Right ventricle myocardium inferior (tissue), 1 donor: ENCODE measurements at places on chromosomes 4 and X. TPM values are rescaled to one million over a fixed set of nuclear protein-coding genes. Genes with fewer than 3 reads are reported as not detected.

GRCh38 chr4:116150152-116150551 lies 935.2 kb downstream of the TRAM1L1 start:
- no peak for DNase-seq

Gene CTSO
- total RNA-seq = 7.4 TPM

DNA sequence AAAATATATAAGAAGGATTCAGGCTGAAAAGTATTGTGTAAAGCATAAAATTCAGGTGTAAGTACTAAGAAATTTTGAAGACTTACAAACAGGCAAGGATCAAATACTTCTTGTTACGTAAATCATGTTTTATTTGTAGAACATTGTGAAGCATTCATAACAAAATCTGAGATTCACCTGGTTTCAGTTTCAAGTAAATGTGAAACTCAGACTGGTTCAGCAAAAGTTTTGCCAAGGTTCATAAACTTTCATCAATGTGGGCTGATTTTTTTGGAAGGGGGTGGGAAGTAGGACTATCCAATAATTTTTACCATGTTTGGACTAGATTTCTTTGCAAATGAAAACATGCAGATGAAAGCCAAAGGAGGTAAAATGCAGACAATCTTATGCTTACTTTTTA lies 527.7 kb downstream of the ANKRD50 start:
- no peak for DNase-seq

Gene UCHL1
- total RNA-seq = 7.9 TPM

DNA sequence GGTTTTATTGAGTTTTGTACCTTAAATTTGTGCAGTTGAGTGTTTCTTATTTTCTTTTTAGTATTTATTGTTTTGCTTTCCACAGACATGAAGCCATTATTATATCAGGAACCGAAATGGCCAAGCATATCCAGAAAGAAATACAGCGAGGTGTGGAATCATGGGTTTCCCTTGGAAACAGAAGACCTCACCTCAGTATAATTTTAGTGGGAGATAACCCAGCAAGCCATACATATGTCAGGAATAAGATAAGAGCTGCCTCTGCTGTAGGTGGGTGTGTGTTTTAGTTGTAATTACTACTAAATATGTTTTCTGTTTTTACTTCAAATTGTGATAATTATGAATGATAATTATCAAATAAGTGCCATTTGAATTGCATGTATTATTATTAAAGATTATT lies 16.5 kb downstream of the MTHFD2L start:
- no peak for DNase-seq

- DNase-seq = no peak
These were observed 468.3 kb upstream of the BOD1L1 start for GRCh38 chr4:14095831-14096230.

Gene SLC25A14
- total RNA-seq = 4.8 TPM

DNA sequence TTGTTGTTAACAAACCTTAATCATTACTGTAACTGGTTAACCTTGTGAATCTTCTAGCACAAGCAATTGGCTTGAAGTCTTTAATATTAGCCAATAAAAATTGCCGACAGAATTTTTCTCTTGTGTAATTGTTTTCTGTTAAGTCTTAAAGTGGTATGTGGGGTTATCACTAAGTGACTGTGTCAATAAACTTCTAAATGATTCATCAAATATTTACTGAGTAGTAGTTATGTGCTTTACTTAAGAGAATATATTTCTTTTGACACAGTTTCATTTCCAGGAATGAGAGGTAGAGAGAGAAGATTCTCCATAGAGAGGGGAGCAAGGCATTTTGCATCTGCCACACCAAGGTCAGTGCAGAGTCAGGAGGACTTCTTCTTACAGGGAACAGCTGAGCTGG lies 2361.6 kb upstream of the AGA start:
- no peak for DNase-seq

GRCh38 chr4:130099105-130099504 lies 1003.2 kb downstream of the C4orf33 start:
- DNase-seq = no peak

Gene BCOR
- 16.9 TPM for total RNA-seq

Gene SPANXA2
- not detected for total RNA-seq

Gene ZNF630
- total RNA-seq = 2.4 TPM

DNA sequence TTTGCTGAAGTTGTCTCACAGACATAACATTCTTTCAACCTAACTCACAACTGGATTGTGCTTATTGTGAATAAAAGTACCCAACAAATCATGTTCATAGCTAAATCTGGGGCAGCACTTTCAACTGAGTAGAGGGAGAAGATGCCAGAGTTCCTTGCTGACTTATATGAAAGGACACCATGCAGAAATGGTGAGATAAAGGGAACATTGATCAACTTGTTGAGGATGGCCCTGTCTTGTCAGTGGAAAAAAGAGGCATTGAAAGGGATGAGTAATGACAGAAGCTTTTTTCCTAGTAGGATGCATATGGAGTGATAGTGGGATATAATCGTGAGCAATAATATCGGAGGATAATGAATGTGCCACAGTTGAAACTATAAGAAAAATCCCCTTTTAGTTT lies 221.7 kb downstream of the ARHGAP24 start:
- no peak for DNase-seq

- no peak for DNase-seq
These were observed 173.0 kb downstream of the SPCS3 start for GRCh38 chr4:176492646-176493302.

- DNase-seq = no peak
These were observed 351.0 kb upstream of the SPANXN1 start for GRCh38 chrX:144896323-144896722.

GRCh38 chrX:71164071-71164470 lies 19.4 kb downstream of the NLGN3 start:
- DNase-seq = no peak

DNA sequence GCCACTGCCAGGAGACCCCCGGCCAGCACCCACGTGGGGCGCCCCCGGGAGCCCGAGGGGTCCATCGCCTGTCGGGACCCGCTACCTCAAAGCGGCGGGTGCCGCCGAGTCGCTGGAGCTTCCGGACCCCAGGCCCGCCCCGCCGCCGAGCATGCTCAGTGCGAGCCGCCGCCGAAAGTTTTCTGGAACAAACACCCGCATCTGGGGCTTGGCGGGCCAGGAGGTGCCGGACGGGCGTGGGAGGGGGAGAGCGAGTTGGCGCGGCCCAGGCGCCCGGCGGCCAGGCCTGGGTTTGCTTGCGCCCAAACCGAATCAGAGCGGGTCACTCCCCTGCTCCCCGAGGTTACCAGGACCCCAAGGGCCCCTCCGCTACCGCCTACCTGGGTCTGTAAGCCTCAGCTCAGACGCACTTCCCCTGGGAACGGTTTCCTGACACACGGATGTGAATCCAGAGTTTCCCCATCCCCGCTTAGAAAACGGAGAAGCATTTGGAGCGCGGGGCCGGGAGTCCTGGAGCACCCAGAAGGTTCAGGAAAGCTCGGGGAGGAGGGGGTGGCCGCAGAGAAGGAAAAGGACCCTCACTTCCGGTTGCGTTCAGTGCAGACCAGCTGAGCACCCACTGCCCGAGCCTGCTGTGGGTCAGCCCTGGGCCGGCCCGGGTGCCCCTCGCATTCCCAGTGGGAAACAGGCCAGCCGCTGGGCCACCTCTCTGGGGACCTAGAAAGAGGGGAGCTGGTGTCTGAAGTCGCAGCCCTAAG lies at the start of gene EVC2:
Gene EVC2, minus strand, starts transcription at position 111 of the 758 bp plus-strand sequence. Its CDS starts 46 bp downstream, at position 65.
- DNase-seq = peak; percentile 86

GRCh38 chr4:147015491-147015890 lies 69.8 kb upstream of the TTC29 start:
- no peak for DNase-seq

GRCh38 chr4:95181996-95182306 lies 366.8 kb downstream of the UNC5C start:
- no peak for DNase-seq

GRCh38 chr4:150079081-150079581 lies 886 bp downstream of the DCLK2 start:
- no peak for DNase-seq

GRCh38 chr4:110042545-110043517 lies 130.1 kb downstream of the EGF start:
- no peak for DNase-seq

DNA sequence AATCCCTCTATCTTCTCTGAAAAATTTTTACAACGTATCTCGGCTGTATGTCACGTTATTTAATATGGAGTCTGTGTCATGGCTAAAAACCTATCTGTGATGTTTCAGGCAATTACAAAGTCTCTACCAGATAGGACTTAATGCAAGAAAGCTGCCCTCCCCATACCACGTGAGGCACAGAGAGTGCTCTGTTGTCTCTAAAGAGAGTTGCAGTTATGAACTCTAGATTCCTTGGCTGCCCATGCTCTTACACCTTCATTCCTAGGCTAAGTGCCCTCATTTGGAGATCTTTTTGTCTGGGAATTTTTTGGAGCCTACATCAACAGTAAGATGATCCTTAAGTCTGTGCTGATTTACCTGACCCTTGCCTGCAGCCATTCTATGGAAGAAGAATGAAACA lies 935.9 kb downstream of the C4orf33 start:
- DNase-seq = no peak

- no peak for DNase-seq
These were observed 1.5 kb upstream of the UGT2A3 start for GRCh38 chr4:68953056-68953596.

Gene XAGE1A
- not detected for total RNA-seq

GRCh38 chr4:78610546-78611214 lies 59.1 kb downstream of the ANXA3 start:
- no peak for DNase-seq

Gene CRMP1
- 1.5 TPM for total RNA-seq

DNA sequence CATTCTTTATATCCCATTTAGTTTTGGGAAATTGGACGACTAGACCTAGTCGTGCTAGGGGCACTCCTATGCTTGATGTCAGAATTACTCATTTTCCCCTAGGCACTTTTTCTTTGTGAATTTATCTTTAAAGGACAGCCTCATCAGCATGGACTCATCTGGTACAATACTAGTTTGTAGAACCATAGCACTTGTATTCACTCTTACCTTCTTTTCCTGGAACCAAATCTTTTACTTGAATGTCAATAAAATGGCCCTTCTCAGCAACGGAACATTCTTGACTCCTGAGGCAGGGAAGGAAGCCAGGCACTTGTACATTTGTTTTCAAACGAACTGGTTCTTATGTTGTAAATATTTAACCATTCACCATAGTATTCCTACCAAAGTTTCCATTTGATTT lies 187.1 kb downstream of the SHROOM3 start:
- DNase-seq = no peak

- no peak for DNase-seq
These were observed 123.7 kb downstream of the CBR4 start for GRCh38 chr4:168886351-168886750.

DNA sequence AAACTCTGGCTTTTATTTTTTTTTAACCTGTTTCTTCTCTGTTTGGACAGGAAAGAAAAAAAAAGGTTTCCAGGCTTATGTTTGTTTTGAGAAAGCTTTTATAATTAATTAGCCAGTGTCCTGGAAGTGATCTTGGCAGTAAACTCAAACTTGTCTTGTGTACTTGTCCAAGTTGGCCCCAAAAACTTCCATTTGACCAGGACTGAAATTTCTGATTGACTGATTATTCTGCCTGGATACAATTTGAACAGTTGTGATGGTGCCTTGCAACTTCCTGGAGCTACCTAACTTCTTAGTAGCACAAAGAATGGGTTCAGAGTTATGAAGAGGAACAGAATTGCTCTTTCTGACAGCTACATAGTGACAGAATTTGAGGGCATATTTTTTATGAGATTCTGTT lies 62.0 kb downstream of the SLC4A4 start:
- DNase-seq = no peak

DNA sequence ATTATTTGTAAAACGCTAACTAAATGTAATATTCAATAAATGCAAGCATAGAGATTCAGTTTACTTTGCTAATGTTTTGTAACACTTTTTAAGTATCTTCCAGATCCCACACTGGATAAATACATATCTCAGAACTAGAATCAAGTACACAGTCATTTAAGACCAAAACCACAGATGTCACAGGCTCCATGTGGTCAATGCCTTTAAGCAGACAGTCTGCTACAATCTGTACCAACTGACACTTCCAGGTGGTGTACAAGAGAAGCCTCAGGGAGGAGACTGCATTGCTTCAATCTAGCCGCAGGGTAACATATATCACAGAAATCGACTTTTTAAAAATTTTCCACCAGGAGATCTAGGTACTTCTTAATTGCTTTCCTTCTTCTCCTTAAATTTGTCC lies 229.6 kb upstream of the DIAPH2 start:
- DNase-seq = no peak

Gene FRMPD4
- total RNA-seq = 1.2 TPM

Gene MAML3
- 2.3 TPM for total RNA-seq

DNA sequence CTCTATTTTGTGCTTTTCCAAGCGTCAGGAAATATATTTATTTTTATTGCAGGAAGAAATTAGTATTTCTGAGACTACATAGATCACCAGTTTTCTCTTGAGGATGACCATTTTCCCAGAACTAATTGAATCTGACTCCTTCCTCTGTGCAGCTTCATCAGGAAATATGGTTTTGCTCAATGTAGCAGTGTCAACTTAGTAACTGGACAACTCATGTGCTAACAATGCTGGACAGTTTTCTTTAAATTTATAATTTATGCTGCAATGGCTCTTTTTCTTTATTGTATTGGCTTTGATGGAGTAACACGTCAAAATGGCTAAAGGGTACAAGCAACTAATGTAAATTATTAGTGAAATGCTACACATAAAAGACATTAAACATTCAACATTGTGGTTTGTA lies 531.5 kb downstream of the ANKRD50 start:
- no peak for DNase-seq

Gene HUWE1
- total RNA-seq = 107 TPM

GRCh38 chr4:4666187-4666586 lies 124.3 kb upstream of the STX18 start:
- no peak for DNase-seq

Gene PCDH19
- 0.65 TPM for total RNA-seq

- no peak for DNase-seq
These were observed 86.7 kb downstream of the OR13H1 start for GRCh38 chrX:131630534-131630933.

Gene FRG2
- total RNA-seq = not detected

DNA sequence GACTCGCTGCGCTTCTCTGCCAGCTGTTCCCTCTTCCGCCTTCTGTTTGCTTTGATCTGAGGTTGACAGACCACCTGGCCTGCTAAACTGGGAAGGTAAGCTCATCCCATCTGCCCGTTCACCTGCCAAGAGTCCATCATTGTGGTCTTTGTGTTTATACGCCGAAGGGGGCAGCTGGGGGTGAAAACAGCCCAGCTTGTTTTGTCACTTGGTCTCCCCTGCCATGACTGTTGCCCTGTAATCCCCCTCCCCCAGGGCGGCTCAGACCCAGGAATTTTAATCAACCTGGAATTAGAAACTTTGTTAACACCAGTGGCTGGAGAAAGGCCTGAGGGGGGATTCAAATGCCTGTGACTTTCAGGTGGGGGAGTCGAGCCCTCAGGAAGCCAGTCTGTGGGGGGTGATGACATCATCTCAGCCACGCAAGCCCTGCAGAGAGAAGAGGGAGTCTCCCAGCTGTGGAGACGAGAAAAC lies 333.3 kb downstream of the BCOR start:
- DNase-seq = no peak

Gene C4orf51
- not detected for total RNA-seq

DNA sequence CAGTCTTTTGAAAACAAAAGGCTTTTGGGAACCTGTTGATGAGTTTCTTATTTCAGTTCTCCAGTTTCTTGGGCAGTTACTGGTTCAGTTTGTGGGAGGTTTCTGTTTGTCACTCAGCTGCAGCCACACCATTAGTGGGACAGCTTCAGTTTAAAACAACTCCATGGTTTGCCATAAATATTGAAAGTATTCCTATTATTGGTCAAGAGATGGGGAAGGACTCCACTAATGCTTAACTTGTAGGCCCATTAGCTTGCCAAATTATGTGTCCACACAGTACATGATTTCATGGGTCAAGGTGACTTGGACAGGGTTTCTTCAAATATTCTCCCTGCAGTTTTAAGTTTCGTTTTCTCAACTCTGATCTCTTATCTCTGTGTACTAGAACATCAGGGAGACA lies 15.5 kb upstream of the ASIC5 start:
- DNase-seq = no peak
